ENCODE measurements at places on chromosomes 7 and 10.
A peak's percentile ranks its signal among the peaks of the same experiment; 100 is the strongest.

DNA sequence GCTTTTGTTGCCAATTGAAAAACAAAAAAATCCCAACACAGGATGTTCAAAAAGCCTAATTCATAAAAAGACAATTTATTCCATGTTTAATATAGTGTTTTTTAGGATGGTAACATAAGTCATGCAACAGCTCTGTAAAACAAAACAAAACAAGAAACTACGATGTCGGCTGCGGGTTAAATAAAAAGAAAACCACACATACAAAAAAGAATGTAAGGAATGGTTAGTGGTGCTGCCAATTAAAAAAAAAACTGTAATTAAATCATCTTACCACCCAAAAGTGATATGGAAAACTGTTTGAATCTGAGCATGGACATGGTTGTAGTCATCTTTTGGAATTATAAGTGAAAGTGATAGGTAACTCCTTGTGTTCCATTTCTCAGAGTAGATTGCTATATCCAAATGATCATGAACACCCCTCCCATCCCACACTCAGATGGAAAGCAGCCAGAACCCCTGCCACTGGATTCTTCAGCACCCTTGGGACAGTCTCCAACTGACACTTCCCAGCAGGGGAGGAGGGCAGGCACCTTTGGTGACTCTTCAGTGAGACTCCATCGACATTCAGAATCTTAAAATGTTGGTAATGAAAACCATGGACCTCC is 14.3 kb upstream of the DAGLB start:
- DNase-seq, result no peak

DNA sequence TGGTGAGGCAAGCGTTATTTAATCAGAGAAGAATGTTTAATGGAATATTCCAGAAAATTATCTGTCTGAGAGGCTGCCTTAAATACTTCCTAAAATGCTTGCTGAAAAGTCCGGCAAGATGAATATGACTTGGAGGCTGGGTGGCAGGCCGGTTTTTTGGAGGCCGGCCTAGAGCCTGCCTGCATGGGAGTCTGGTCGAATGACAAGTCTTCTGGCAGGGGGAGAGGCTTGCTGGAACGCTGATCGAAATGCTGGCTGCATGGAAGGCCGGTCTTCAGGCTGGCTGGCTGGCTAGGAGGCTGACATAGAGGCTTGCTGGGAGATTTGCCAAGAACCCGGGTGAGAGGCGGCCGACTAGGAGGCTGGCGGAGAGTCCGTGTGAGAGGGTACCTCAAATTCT is 135.7 kb downstream of the OR13A1 start:
- no peak for DNase-seq

DNA sequence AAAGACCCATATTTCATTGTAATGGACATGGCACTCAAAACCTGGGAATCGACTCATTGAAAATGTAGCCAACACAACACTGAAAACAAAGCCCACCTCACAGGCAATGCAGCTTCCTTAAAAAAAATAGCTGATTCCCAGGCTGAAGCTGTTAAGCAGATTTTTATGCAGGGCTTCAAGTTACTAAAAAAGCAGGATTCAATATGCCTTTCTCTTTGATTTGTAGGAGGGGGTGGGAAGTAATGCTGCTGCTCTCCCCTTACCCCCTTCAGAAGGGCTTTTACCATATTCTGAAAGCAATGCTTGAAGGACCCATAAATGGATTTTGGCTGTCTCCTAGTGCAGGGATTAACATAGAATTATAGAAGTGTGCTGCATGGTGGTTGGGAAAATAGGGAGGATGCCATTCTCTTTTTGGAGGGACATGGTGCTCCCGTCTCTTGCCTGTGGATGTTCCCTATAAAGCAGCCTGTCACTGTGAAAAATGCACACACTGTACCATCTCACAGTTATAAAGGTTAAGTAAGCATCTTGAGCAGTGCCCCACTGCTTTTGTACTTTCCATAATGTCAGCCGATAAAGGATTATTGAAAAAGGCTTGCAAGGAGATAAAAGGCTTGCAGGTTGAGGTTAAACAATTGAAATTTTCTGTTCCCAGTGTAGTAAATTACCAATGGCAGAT is 262.8 kb downstream of the AUTS2 start:
- no peak for DNase-seq

DNA sequence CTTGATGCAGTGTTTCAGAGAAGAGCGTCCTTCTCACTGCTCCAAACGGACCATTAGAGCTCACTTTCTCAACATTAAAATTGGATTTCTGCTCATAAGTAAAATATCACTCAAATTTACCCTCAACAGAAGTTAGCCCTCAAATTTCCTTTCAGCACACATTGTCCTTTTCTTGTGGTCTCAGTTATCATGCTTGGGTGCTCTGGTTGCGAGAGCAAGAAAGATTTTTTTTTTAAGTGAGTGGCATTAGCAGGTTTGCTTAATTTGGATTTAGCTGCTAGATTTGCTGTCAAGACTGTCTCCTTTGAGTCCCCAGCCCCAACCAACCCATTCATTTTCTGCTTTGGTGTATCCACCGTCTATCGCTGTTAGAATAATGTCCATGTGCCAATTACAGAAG is 2.6 kb upstream of the CH25H start:
- DNase-seq, result no peak

GRCh38 chr10:132640326-132641125 is 102.9 kb downstream of the INPP5A start:
- DNase-seq, result no peak

- DNase-seq, result no peak
Observed at GRCh38 chr10:112631501-112632400, 184.7 kb downstream of the VTI1A start.

DNA sequence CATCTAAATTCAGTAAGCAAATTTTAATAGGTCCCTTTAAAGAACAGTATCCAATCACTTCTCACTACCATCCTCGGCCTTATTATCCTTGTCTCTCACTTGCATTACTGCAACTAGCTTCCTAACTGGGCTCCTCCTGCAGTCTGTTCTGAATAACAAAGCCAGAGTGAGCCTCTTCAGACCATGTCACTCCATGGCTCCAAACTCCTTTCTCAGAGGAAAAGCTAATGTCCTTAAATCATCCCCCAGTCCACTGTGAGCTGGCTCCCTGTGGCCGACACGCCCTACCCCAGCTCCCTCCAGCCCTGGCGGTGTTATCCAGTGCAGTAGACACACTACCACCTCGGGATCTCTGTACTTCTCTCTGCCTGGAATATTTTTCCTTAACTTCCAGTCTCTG is 80.0 kb downstream of the EPC1 start:
- no peak for DNase-seq

- DNase-seq, result peak; percentile 55
Observed at GRCh38 chr10:33155720-33156638, 178.5 kb downstream of the NRP1 start.

- no peak for DNase-seq
Observed at GRCh38 chr7:33278095-33278494, 148.7 kb downstream of the BBS9 start.

GRCh38 chr10:77939561-77940001 is 13.0 kb upstream of the DLG5 start:
- no peak for DNase-seq

GRCh38 chr7:7771452-7771851 is 53.0 kb upstream of the RPA3 start:
- no peak for DNase-seq

DNA sequence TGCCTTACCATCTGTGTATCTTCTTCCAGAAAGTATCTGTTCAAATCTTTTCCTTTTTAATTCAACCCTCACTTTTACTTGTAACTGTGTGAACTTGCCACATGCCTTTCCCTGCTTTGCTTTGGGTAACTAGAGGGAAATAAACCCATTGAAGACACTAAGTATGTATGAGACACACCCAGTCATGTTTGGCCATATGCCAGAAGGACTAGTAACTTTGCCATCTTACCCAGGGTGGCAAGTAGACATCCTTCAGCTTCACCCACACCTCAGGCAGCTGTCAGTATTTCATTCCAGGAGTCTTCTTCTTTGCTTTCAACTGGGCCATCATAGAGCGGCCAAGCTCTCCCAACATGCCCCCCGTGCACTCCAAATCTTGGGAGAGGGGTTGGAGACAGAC is 323.1 kb downstream of the TNS3 start:
- DNase-seq, result no peak

Measured in activated naive CD4-positive, alpha-beta T cell treated with anti-CD3 and anti-CD28 coated beads for 36 hours (primary cell).